ENCODE measurements at places on chromosomes 6 and 20. TPM values are rescaled to one million over a fixed set of nuclear protein-coding genes. Genes with fewer than 3 reads are reported as not detected.

Gene OR12D3
- not detected for total RNA-seq

Gene FOXC1
- total RNA-seq: 12.1 TPM

Gene PROCR
- total RNA-seq: 124 TPM

Gene CABLES2
- total RNA-seq: 0.85 TPM

Gene OGFR
- 48.8 TPM for total RNA-seq

Gene SCGN
- not detected for total RNA-seq

Gene RAD21L1
- not detected for total RNA-seq

Gene GGTLC1
- not detected for total RNA-seq

Gene EYS
- not detected for total RNA-seq

Gene HLA-DQA1
- not detected for total RNA-seq

Gene ZGPAT
- total RNA-seq: 29.1 TPM

Gene GTSF1L
- not detected for total RNA-seq

Gene PREP
- total RNA-seq: 20.3 TPM

All from dermis blood vessel endothelial cell (primary cell).